ENCODE measurements at places on chromosomes 12 and 14.

GRCh38 chr12:98983647-98984046, 338.6 kb downstream of the APAF1 start:
- no peak for DNase-seq

- DNase-seq, result peak; percentile 92
Measured at GRCh38 chr14:103606963-103607668, 21.9 kb upstream of the KLC1 start.

DNA sequence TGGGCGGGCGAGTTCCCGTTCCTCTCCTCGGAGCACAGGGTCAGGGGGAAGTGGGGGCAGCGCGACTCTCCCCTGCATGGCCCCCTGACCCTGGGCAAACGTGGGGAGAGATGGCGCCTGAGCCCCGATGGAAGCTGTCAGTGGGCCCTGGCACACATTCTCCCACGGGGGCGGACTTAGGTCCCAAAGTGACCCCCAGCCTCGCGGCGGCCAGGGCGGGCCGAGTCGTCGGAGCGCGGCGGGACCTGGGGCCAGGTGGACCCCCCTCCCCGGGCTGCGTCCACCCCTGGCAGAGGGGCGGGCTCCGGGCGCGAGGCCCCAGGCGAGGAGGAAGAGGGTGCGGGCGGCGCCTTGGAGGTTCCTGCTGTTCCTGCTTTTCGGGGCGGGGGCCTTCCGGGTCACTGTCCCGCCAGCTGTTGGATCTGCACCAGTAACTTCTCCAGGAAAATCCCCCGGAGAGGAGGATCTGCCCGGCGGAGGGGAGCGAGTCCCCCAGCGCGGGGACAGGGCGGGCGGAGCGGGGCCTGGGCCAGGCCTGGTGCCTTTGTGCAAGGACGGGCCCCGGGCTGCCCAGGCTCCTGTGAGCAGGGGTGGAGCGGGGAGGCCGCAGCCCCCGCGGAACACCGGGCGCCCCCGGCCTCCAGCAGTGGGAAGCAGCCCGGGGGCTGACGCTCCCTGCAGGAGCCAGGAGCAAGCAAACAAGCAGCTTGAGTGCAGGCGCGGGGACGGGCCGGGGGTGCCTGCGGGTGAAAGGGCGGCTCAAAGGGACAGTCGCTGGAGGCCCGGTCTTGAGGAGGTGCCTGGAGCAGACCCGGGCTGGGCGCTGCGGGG, 15.3 kb downstream of the TNFAIP2 start:
- DNase-seq, result no peak

DNA sequence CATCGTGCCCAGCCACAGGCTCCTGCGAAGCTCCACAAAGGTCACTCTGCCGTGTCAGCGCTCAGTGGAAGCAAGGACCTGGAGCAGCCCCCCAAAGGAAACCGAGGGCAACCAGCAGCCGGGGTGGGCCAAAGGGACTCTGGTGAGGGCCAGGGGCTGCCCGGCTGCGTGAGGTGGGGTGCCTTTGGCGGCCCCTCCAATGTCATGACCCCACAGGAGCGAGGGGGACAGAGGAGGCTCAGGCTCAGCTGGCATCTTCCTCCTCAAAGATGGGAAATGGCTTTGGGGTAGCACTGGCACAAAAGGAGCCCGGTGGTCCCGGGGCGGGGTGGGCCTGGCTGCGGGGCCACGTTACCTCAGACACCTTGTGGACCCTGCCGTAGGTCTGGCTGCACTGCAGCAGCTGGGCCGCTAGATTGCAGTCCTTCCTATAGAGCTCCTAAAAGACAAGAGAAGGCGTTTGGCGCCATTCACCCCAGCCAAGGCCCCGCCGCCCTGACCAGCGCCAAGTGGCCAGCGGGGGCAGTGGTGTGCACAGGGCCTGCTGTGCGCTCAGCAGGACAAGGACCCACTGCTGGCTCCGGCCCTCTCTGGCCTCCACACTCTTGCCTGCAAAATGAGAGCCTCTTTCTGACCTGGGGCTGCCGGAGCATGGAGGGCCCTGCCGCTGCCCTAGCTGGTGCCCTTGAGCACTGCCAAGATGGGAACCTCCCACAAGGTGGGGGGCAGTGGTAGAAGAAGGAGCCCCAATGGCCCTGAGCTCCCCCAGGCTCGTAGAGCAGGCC, 46.9 kb downstream of the BEGAIN start:
- no peak for DNase-seq

GRCh38 chr14:59097681-59098080, 90.8 kb upstream of the DAAM1 start:
- no peak for DNase-seq

- DNase-seq, result no peak
Measured at GRCh38 chr12:30358671-30359070, 337.0 kb downstream of the IPO8 start.

DNA sequence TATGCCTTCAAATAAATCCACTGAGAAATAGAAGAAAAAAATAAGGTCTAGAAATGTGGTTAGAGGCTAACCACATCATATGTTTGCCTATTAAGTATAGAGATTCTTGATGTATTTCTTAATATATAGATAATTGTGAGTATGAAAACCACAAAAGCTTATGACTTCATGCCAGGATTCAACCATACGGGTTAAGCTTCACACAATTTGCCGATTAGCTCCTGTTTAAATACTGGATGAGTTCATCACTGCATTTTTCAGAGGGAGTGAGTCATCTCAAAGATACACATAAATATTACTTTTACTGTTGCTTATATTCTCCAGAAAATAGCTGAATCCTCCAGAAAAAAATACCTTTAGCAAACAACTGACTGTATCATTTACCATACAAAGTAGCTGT, 79.6 kb downstream of the RPL10L start:
- DNase-seq, result no peak

DNA sequence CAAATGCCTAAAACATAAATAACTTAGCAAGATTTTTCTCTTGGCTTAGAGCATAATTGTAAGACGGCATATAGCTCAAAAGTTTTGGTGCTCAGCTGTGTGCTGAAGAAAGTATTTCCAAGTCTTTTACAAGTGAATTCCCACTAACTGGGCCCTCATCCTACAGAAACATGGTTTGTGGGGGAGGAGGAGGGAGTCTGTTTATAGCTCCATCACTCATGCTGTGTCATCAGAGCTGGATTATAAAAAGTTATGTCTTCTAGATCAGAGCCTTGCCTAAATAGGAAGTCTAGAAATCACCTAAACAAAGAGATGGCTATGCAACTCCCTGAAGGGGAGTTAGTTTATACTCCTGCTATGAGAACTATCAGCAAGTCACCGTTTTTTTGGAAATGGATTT, 65.9 kb upstream of the OTOGL start:
- DNase-seq, result no peak

DNA sequence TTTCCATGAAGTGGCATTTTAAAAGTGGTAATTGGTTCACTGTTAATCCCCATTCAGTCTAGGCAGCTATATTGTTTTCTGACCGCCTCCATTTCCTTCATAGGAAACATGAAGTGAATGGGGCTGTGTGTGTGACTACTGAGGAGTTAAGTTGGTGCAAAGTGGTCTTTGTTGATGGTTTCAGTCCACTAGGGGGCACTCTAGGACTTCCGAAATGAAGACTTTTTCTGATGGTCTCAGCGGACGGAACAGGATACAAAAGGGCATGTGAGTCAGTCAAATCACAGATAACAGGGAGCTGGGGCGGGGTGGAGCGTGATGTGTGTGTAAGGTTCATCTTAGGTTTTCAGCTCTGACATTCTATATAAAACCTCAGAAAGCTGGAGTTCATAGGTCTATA, 240.1 kb upstream of the OR4E1 start:
- peak; percentile 76 for DNase-seq

- no peak for DNase-seq
Measured at GRCh38 chr14:56005191-56006053, 112.8 kb upstream of the PELI2 start.

DNA sequence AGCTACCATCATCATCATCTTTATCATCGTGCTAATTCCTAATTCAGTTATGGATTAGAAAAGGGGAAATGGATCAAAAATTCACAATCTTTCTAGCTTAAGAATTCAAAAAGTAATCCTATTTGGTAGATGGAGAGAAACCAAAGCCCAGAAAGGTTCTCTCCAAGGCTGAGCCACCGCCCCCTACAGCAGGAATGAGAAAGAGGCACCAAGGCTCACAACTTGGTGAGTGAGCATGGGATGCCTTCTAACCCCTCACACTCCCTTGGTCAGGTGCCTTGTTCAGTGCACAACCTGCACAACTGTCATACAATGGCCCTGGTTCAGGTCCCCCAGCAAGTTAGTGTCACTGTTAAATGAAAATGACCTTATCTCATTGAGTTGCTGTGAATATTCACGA, 171.5 kb downstream of the ANO2 start:
- DNase-seq, result no peak

DNA sequence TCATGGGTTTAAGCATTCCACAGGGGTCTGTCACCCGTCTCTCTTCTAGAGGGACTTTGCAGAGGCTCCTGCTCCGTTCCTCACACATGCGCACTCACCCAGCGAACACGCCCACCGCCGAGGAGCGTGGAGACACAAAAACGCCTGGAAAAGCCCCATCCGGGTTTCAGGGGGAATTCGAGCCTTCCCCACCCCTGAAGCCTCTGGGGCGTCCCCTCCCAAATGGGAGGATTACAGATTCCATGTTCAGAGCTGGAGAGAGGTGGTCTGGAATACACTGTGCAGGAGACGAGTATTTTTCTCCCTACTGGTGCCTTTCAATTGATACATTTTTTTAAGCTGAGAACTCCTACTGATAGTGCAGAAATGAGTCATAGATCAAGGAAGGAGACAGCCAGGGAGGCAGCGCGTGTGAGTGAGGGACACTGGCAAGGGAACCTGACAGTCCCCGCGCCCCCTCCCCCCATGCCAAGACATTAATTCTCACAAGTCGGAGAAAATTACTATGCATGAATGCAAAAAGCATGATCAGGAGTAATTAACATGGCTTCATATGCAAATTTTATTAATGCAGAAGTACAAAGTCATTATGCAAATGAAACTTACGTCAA, 36.9 kb downstream of the BCL11B start:
- DNase-seq, result no peak

GRCh38 chr14:99625476-99625875, 19.5 kb upstream of the HHIPL1 start:
- DNase-seq, result no peak

- peak; percentile 24 for DNase-seq
Measured at GRCh38 chr12:89453121-89453978, 71.2 kb downstream of the GALNT4 start.

GRCh38 chr14:50970886-50971781, 26.9 kb upstream of the PYGL start:
- no peak for DNase-seq

DNA sequence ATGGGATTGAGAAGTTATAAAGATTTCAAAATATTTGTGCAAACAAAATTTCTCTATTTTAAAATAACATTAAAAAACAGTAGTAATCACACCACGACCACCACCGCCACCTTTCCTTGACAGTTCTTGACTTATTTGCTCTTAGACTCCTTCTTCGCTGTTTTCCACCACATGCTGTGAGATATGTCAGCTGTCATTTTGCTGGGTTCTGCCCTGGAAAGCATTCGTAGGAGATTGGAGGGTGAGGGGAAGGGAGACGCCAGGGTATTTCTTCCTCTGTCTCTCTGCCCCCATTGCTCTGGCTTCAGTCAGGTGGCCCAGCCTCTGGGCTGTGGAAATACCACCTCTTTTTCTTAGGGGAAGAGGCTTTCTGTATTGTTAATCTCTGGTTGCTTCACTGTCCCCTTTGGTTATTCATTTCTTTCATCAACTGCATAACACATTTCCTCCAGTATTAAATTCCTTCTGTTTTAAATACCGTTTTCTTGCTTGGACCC, 186.2 kb downstream of the NEDD1 start:
- no peak for DNase-seq

All from AML-193 (cell line).